ENCODE measurements at places on chromosomes 4 and X. TPM values are rescaled to one million over a fixed set of nuclear protein-coding genes. Genes with fewer than 3 reads are reported as not detected.

- no peak for DNase-seq
These were observed 79.8 kb upstream of the GPM6A start for GRCh38 chr4:175891851-175892250.

DNA sequence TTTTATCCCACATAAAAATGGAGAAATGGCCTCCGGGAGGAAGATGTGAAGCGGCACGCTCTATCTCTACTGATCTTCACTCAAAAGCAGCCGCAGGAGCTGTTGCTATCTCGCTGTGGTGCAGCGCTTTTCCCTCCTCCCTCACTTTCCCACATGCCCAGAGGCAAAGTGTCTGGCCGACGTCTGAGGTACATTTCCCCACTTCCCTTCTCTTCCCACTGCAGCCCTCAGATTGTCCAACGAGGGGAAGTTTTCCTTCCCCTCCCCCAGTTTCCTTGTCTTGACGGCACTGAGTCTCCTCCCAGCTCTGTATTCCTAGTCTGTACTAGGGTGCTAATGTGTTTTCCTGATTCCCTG lies 660 bp upstream of the COL25A1 start:
- no peak for DNase-seq

LRIT3 gene
- total RNA-seq = not detected

PAGE2B gene
- not detected for total RNA-seq

INTS6L gene
- total RNA-seq = 3.2 TPM

ABCE1 gene
- total RNA-seq = 29.5 TPM
